ENCODE measurements at places on chromosomes 12 and 14.

DNA sequence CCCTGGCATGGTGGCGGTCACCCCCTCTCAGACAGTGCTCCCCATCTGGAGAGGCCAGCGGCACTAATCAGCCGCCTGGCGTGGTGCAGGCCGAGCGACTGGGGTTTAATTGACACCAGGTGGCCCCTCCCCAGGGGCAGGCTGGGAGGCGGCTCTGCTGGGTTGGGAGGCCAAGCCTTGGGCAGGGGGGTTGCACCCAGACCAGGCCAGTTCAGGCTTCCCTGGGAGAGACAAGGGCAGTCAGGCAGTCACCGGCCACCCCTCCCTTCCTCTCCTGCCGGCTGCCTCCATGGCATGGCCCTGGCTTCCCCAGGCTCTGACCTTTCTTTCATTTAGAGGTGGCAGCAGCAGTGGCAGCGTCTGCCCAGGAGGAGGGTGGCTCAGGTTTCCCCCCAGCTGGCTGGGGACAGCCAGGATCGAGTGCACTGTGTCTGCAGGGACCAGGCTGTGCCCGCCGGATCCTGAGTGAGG, 78.1 kb upstream of the NOS1 start:
- no peak for DNase-seq

GRCh38 chr14:92259613-92260357, 63.2 kb upstream of the SLC24A4 start:
- DNase-seq, result no peak

DNA sequence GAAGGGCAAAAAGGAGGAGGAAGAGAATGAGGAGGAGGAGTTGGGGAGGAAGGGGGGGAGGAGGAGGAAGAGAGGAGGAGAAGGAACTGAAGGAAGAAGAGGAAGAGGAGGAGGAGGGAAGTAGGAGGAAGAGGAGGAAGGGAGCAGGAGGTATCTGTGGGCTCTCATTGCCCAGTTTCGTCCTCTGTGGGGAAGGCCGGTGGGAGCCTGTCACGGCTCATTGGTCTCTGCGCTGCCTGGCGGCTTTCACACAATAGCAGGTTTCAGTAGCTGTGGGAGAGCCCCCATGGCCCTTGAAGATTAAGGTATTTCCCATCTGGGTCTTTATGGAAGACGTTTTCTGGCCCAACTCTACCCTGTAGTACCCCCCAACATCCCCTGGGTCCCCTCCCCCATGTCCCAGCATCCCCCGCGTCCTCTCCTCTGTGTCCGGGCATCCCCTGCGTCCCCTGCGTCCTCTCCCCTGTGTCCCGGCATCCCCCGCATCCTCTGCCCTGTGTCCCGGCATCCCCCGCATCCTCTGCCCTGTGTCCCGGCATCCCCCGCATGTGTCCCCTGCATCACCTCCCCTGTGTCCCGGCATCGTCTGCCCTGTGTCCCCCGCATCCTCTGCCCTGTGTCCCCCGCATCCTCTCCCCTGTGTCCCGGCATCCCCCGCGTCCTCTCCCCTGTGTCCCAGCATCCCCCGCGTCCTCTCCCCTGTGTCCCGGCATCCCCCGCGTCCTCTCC, 278.2 kb upstream of the SFSWAP start:
- DNase-seq, result no peak

DNA sequence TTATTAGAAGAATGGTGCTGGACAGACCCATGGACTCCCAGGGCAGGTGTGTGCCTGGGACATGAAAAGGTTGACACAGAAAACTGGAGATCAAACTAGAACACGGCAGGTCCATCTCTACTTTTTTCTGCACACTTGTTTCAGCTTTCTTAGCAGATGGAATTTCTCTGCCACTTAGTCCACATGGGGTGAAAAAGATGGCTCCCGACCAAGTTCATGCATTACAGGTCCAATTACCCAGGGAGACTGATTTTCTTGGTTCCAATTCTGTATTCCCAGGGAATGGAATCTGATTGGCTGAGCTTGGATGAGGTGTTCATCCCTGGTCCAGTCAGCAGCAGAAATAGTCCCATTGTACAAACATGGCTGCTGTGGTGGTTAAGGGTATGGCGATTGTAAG, 238.9 kb upstream of the SRRM4 start:
- no peak for DNase-seq

DNA sequence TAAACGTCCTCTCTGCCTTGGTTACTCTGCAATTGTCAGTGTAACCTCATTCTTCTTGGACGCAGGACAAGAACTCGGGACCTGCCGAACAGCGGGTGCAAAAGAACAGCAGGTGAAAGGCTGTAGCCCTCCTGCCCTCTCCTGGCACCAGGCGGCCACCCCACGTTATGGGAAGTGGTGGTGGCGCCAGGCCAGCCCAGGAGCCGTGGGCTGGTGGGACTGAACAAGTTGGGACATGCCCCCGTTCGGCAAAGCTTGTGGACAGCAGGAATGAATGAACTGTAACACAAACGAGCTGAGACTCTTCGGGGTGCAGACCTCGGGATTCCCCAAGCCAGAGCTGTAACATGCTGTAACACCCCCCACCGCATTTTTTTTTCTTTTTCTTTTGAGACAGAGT, 6.6 kb upstream of the M6PR start:
- no peak for DNase-seq

GRCh38 chr14:102421411-102422057, 58.8 kb downstream of the TECPR2 start:
- DNase-seq, result no peak

DNA sequence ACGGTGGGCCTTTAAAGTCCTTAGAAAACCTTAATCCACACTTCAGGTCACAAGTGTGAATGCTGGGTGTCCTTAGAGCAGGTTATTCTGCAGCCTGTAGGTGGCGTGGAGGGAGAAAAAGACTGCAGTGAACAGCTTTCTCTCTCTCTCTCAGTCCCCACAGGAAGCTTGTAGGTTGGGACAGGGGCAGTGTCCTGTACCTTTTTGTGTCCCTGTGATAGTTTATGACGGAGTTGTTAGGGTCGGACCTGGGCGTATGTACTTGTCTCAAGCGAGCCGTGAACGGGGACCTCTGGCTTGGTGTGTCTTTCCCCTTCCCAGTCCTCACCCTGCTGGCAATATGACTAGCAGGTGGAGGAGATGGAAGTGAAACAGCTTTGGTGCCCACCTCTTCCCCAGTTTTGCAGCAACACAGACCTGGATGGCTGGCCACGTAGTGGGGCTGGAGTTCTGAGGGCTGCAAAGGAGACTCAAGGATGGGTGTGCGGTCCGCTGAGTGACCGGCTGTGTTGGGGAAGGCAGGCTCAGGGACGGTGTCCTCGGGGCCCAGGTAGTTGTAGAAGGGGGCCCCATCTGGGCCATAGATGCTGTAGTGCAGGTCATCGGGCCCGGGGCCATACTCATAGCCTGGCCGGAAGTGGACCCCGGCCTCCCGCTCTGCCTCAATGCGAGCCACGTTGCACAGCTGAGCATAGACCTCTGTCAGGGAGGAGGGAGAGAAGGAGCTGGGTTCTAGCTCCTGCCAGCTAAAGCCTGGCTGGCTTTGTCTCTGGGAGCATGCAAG, 8.9 kb downstream of the ISCA2 start:
- DNase-seq, result no peak

DNA sequence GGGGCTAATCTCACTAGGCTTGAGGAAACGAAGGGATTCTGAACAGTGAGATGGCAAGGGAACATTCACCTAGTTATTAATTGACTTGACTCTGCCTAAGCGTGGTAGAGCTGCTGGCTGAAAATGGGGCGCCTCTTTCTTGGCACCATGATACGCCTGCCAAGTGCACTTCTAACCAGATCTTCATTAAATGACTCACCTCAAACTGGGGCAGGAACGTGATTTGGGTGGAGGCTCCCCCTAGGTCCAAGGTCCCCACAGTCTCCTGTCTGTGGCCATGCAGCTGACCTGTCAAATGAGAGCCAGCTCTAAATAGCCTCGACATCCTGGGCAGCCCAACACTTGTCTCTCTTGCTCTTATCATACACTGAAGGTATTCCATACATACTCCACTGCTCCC, 26.0 kb downstream of the COQ6 start:
- no peak for DNase-seq

DNA sequence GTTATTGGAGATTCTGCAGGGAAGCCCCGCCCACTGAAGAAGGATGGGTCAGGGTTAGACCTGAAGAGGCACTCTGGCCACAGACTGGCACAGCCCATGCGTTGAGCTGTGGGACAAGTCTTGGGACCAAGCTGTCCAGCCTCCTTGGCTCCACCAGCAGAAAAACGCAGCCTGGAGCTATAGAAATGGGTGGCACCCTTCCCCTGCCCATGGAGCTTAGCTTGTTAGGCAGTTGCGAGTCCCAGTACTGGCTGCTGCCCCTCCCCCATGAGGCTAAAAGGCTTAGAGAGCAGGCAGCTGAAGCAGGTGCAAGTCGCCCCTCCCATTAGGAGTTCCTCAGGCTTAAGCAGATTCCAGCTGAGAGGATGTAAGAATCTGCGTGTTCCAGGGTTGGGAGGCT, 1124.0 kb upstream of the TMEM132C start:
- DNase-seq, result no peak

GRCh38 chr14:61108496-61109141, 127.6 kb downstream of the SLC38A6 start:
- no peak for DNase-seq

DNA sequence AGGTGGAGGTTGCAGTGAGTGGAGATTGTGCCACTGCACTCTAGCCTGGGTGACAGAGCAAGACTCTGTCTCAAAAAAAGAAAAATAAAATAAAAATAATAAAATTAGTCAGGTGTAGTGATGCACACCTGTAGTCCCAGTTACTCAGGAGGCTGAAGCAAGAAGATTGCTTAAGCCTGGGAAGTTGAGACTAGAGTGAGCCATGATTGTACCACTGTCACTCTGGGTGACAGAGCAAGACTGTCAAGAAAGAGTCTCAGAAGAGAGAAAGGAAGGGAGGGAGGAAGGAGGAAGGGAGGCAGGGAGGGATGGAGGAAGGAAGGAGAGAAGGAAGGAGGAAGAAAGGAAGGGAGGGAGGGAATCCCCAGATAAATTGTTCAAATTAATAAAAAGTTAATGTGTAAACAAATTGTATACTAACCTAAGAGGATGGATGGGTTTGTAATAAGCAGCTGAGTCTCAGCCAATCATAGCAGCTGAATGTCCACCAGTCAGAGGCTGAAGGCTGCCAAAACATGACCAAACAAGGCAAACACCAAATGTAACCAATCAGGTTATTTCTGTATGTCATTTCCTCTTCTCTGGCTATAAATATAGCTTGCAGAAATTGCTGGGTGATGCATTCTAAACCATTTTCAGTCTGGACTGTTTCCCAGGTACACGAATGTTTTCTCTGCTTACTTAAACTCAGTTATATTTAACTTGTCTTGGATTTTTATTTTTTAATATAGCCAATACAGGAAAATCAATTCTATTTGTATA, 6.1 kb upstream of the CDCA4 start:
- no peak for DNase-seq

DNA sequence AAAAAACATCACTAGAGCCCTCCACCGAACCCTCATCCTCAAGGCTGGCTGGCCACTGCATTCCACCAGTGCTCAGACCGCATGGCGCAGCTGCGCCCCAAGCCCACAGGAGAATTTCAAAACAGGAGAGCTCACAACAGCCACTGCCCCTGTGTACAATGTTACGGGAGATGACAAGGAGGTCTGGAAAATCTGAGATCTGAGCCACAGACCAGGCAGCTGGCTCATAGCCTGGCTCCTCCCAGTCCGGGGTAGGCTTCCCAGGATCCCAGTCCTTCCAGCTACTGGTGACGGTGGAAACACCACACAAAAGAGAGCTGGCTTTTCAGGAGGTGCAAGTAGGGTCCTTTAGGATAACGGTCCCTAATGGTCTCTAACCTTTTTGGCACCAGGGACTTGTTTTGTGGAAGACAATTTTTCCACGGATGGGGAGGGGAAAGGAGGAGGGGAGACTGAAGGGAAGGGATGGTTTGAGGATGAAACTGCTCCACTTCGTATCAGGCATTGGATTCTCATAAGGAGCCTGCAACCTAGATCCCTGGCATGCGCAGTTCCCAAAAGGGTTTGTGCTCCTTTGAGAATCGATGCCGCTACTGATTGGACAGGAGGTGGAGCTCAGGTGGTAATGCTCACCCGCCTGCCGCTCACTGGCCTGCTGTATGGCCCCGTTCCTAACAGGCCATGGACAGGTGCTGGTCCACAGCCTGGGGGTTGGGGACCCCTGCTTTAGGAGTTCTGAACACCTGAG, 23.0 kb upstream of the NRDE2 start:
- no peak for DNase-seq

- DNase-seq, result no peak
These were observed 106.6 kb downstream of the BRMS1L start for GRCh38 chr14:35932659-35933159.

DNA sequence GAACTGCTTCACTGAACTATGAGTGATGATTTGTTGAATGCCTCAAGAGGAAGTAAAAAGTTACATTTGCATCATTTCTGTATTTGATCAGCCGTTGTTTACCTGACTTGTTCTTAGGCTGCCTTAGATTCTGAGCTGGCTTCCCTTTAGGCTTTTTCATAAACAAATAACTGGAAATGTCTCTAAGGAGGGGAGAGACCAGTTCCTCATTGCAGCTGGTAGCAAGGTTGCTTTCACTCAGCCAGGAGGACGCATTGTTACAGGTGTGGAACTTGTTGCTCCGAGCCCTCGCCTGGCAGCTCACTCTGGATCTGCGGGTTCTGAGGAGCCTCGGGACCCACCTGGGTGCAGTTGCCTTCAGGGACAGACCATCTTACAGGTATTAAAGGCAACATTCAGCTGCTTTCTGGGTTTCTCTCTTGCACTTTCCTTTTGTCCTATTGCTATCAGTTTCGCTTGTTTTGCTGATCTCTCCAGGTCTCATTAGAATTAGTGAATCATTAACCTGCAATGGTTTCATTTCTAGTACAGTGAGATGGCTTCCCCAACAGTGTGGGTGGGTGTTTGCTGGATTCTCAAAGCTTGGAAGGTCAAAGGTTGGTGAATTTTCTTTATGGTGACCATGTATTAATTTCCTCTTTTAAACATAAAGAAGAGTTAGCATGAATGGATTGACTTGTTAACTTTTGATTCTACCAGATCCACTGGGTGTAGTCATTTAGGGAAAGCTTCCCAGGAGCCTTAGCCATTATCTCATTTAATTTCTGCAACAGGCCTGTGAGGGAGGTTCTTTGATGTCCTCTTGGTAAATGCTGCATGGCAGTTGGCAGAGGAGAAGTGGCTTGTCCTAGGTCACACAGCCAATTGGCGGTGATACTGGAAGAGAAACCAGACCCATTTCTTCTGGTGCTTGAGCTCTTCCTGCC, at the start of gene PLEKHG7:
Gene PLEKHG7, plus strand, starts transcription at position 236 of the 926 bp plus-strand sequence. CDS start 3,643 bp downstream, outside the sequence.
- DNase-seq, result no peak

GRCh38 chr12:97982684-97983083, 520.1 kb downstream of the RMST start:
- DNase-seq, result no peak

DNA sequence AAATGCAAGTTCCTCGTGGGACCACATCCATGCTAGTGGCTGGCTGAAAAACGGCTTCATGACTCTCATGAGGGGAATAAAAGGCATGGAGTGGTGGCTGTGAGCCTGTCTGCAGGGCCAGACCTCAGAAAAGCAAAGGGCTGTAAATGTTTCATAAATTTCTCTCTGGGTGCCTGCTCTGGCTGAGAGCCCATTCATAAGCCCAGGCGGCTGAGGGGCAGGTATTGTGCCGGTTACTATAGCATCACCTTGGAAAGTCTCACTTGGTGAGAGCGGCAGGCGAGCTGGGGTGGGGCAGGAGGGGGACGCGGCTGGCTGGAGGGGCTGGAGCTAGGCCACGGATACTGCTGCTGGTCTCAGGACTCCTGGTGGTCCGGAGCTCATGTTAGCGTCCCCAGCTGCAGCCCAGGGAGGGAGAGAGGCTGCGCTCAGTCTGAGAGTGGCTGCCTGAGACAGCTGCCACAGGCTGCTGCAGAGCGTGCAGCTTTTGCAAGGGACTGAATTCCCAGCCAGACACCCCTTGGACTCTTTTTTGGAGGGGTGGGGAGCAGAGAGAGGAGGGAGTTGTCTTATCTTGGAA, at the start of gene SLC17A8:
Gene SLC17A8, plus strand, starts transcription at position 431 of the 580 bp plus-strand sequence. CDS start 318 bp downstream, outside the sequence.
- DNase-seq, result no peak

GRCh38 chr12:50571786-50572185, 67.0 kb downstream of the DIP2B start:
- DNase-seq, result no peak

All from HFF-Myc (cell line).